ENCODE measurements at places on chromosomes 13 and 19.

- DNase-seq, result no peak
Observed at GRCh38 chr13:50842251-50842989, 1.1 kb downstream of the DLEU7 start.

GRCh38 chr19:2056837-2057192 lies 5.8 kb upstream of the MKNK2 start:
- no peak for DNase-seq

GRCh38 chr13:104785952-104786351 lies 1719.7 kb upstream of the SLC10A2 start:
- DNase-seq, result no peak

DNA sequence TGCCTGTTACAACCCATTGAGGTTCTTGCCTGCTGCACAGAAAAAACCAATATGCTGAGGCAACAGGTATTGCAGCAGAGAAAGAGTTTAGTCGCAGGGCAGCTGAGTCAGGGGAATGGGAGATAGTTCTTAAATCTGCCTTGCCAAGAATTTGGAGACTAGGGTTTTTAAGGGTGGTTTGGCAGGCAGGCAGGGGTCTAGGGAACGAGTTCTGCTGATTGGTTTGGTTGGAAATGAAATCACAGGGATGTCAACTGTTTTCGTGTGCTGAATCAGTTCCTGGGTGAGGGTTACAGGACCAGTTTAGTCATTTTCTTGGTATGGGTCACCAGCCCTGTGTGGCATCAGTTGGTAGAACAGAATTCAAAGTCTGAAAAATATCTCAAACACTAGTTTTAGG lies 36.6 kb downstream of the PDS5B start:
- no peak for DNase-seq

DNA sequence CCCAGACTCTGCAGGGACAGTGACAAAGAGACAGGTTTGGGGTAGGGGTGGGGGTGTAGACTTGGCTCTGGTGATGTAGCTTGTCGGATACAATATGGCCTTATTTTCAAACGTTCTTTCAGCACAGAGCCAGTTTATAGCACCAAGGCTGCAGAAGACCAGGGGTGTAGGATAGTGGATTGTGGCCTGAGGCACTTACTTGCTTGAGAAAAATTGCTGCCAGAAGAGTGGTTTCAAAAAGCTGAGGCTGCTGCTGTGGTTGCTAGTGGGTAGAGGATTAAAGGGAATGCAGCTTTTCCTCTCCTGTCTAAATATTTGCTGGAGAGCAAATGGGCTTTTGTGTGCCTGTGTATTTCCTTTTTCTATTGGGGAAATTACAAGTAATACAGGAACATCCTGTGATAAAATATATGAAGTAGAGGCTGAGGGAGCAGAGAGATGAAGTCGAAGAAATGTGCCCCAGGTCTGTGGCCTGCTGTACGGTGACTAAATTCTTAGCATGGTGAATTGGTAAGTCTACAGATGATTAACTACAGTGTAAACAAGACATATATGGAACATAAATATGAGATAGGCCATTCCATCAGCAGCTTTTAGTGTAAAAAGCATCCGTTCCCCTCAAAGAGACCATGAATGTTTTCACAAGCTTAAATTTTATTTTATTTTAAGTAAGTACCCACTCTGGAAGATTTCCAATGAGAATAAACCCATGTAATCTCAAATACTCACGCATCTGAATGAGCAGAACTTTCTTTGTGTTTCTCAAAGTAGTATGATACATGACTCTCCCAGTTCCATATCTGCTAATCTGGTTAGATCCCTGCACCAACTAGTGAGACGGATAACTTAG lies 112.9 kb downstream of the LRCH1 start:
- no peak for DNase-seq
